ENCODE measurements at places on chromosomes 7 and 10.
A peak's percentile ranks its signal among the peaks of the same experiment; 100 is the strongest.

- no peak for DNase-seq
Observed at GRCh38 chr10:28922127-28922526, 244.8 kb downstream of the BAMBI start.

- no peak for DNase-seq
Observed at GRCh38 chr7:111012149-111012548, 78.8 kb upstream of the LRRN3 start.

DNA sequence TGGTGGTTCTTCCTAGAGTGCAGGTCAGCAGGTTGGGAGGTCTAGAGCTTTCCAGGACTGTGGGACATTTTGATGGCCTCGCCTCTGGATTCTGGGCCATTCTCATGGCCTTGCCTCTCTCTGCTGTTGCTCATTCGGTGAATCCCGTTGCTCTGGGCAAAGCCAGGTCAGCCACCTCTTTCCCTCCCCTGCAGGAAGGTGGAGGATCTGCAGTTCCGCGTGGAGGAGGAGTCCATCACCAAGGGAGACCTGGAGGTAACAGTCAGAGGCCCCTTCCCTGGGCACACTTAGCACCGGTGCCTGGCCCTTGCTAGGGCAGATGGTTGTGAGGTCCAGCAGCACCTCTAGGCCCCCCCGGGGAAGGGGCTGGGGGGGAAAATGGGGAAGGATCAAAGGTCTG is 74.9 kb downstream of the CLIP2 start:
- DNase-seq = no peak

DNA sequence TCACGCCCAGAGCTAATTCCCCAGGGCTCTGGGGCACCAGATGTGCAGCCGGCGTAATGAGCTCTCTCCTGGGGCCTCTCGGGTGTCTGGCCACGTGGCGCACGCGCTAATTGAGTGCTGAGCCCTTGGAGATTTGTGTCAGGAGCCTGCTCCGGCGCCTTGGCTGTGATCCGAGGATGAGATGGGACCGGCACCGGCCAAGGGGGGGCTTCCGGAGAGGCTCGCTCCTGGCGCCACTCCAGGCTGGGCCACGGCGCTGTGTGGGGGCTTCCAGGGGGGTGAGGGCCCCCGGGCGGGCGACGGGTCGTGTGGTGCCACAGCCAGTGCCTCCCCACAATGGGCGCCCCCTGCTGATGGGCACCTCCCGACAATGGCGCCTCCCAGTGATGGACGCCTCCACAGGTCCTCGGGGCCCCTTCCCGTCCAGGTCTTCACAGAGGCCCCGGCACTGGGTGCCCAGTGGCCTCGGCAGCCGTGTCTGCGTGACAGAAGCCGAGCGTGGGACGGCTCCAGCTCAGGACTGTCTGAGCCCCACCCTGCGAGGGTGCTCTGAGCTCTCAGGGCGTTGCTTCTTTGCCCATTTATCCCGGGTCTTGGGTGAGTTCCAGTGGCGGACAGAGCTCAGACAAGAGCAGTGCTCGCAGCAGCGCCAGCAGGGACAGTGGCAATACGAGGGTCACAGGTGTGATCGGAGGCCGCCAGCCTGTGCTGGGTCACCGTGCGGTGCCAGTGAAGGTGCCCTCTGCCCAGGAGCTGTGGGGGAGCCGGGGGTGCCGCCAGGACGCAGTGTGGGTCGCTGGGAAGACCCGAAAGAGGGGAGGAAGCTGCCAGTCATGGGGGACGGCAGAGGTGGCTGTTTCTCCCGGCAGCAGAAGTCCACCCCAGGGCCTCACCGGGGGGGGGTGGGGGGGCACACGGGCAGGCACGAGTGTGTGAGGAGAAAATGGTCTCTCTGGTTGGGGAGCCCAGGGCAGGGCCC is 8.2 kb upstream of the NKX6-2 start:
- no peak for DNase-seq

DNA sequence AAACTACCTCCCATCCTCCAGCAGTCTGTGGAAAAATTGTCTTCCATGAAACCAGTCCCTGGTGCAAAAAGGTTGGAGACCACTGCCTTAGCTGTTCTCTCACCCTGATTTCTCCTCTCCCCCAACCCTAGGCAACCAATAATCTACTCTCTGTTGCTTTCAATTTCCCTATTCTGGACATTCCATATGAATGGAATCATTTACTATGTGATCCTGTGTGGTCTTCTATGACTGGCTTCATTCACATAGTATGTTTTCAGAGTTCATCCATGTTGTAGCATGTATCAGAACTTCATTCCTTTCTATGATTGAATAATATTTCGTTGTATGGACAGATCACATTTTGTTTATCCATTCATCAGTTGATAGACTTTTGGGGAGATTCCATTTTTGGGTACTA is 38.3 kb upstream of the DLG5 start:
- no peak for DNase-seq

GRCh38 chr7:74449809-74450397 is 3.8 kb upstream of the GTF2IRD1 start:
- DNase-seq = peak; percentile 59

DNA sequence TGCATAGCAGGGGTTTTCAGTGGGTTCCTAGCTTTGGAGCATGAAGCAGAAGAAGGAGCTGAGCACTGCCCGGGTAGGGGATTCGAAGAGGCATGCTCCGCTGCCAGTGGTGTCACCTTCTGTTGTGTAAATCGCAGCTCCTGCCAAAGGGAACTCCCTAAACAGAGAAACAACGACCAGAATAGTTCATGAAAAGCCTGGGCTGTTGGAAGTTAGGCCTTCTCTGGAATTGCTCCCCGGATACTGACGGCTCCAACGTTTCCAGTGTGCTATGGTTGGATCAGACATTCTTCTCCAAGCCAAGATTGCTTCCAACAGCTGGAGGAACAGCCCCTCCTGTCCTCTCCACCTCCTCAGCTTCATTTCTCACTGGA is 546.0 kb upstream of the FZD8 start:
- DNase-seq = no peak

GRCh38 chr7:73718438-73718881 is 1.0 kb downstream of the STX1A start:
- no peak for DNase-seq

- no peak for DNase-seq
Observed at GRCh38 chr7:156158693-156159092, 346.4 kb upstream of the SHH start.

DNA sequence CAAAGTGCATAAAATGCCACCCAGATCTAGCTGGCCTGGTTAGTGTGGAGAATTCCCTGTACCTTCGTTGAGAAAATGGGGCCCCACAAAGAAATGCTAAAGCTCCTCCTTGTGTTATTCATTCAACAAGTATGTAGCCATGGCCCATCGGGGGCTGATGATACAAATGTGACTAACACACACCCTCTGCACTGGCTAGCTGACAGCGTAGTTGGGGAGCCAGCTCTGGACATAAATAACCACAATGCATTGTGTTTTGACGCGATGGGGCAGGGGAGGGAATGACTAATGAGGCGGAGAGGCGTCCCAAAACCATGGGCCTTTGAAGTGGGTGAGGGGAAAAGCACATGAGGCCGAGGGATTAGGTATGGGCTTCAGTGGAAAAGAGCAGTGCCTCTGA is 28.2 kb upstream of the ASL start:
- DNase-seq = no peak

DNA sequence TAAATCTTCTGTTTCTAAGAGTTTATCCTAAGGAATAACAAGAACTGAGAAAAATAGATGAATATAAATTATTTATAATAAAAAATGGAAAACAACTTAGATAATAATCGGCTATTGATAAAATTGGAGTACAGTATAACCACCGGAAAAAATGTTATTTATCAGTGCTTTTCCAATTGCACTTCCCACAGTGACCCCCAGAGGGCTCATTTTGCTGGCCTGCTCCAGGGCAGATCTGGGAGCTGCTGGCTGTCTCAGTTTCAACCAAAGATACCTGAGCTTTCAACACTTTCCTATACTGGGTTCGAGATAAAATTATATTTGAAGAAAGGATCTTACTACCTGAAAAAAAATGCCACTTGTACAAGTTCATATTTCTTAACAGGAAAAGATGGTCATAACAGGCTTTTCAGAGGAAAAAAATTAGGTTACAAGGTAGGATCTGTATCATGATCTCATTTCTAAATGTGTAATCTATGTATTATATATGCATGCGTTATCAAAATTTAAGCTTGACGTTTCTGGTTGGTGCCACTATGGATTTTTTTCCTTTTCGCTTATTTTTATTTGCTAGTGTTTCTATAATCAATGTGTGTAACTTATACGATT is 165.7 kb downstream of the NPSR1 start:
- peak; percentile 24 for DNase-seq

- DNase-seq = no peak
Observed at GRCh38 chr10:34075254-34075926, 739.7 kb downstream of the PARD3 start.

DNA sequence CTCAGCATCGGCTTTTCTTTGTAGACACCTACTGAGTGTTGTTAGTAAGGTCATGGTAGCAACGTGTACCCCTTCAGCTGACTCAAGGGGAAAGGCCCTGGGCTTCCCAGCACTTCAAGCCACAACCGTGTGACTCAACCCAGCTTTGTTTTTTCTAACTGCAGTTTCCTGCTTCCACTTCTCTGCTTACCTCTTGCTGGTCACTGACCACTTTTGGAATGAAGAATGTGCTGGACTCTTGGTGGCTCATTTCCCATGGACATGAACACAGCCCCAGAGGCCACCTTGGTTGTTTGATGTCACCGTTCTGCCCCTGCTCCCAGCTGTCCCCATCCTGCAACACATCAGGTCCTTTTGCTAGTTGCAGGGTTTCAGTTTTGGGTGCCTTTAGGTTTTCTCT is 69.5 kb upstream of the ZNF438 start:
- peak; percentile 41 for DNase-seq

GRCh38 chr7:135189221-135189662 is 18.7 kb upstream of the CYREN start:
- DNase-seq = no peak

GRCh38 chr7:120841608-120842007 is 16.3 kb downstream of the TSPAN12 start:
- no peak for DNase-seq

- DNase-seq = no peak
Observed at GRCh38 chr10:13492493-13493180, 36.2 kb downstream of the BEND7 start.

DNA sequence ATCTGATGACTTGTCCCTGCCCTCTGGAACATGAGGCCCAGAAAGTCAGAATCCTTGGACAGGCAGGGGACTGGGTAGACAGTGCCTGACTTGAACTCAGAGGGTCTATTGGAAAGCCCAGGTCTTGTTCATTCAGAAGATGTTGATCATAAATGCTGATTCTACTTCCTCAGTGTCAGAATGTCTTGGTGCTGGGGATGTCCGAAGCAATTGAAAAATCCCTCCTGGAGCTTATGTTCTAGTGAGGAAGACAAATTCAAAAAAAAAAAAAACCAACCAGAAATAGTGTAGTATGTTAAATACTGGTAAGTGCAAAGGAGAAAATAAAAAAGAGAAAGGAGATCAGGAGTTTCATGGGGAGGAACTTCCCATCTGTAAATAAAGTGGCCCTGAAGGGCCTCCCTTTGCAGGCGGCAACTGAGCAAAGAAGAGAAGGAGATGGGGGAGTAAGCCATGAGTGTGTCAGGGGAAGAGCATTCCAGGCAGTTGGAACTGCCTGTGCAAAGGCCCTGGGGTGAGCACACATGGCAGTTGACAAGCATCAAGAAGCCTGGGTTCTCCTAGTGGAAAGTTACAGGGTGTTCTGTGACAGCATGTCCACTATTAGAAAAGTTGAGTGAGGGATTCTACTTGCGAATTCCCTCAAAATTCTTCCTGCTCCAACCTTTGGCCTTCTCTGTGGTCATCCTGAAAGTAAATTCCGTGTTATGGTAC is 30.7 kb downstream of the TSPAN15 start:
- no peak for DNase-seq

GRCh38 chr10:123687758-123688157 is 21.6 kb downstream of the GPR26 start:
- DNase-seq = no peak

- no peak for DNase-seq
Observed at GRCh38 chr10:74882427-74882826, 56.0 kb downstream of the KAT6B start.

DNA sequence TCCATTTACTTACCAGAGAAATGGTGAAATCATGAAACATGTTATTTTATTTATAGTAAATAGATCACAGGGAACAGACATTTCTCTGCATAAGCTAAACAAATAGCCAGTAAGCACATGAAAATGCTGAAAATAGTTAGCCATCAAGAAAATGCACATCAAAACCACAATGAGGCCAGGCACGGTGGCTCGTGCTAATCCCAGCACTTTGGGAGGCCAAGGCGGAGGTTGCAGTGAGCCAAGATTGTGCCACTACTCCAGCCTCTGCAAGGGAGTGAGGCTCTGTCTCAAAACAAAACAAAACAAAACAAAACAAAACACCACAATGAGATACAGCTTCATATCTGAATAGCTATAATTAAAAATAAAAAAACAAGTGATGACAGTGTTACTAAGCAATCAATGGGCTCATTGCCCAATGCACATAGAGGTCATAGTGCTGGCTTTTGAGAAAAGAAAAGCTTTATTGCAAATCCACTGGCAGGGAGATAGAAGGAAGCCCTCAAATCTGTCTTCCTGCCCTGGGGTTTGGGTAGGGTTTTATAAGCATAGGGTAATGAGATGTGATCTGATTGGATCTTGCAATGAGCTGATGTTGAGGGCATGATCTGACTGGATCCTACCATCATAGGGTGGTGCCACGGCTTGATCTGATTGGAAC is 16.2 kb downstream of the CSTF2T start:
- no peak for DNase-seq

GRCh38 chr10:27603104-27603503 is 99.0 kb downstream of the RAB18 start:
- DNase-seq = no peak

DNA sequence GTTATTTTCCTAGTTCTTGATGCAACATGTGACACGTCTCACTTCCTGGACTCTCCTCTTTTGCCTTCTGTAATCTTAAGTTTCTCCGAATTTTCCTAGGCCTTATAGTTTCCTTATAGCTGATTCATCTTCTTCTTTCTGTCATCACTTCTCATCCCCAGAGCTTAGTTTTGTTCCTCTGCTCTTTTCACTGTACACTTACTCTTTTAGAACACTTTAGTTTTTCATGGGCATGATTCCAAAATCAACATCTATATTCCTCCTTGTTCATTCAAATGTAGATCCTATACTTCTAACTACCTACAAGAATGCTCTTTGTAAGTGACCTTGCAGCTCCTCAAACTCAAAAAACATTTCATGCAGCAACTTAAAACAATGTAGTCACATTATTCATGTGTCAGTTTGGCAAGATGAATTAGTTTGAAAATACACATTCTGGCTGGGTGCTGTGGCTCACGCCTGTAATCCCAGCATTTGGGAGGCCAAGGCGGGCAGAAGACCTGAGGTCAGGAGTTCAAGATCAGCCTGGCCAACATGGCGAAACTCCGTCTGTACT is 13.1 kb upstream of the SLC26A3 start:
- DNase-seq = no peak

DNA sequence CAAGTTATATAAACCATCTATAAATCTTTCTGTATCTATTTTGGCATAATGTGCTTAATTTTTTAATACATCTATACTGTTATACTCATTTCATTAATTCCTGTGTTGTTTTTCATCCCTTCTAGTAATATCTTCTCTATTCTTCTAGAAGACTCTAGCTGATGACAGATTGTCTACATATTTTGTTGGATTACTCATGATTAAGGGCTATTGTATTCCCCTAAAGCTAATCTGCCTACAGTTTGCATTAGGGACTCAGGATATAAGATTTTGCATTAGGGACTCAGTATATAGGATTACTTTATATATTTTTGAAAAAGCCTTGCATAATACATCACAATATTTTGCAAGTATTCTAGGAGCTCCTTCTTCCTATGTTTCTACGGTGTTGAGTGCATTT is 8.3 kb upstream of the SEMA3A start:
- no peak for DNase-seq

GRCh38 chr10:91941426-91941825 is 17.9 kb downstream of the BTAF1 start:
- DNase-seq = no peak
